Head of caudate nucleus (tissue), 42 donors: ENCODE measurements at places on chromosomes 6 and 20.

- DNase-seq: peak; percentile 84
Observed at GRCh38 chr20:38730989-38731737, 6.9 kb downstream of the SLC32A1 start.

GRCh38 chr6:7144872-7145584 is 37.3 kb downstream of the RREB1 start:
- DNase-seq: no peak

DNA sequence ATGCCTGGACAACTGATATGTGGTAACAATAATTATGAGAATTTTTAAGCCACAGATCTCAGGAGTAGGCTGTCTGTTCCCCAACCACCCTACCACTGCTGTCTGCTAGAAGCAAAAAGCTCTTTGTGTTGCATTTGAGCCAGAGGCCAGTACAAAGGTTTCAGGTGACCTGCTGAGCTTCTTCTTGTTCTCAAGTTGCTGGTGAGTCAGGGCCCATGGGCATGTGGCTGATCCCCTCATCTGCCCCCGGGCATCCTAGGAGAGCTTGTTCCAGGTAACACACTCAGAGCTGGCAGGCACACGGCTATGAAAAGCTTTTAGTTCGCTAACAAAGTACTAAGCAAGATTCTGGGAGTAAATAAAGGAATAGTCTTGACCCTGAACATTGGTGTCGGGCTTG is 285.3 kb downstream of the CDC5L start:
- no peak for DNase-seq

GRCh38 chr20:58551631-58552030 is 36.4 kb upstream of the APCDD1L start:
- DNase-seq: no peak

GRCh38 chr6:134312038-134312660 is 5.8 kb downstream of the SGK1 start:
- no peak for DNase-seq
